Stimulated activated CD8-positive, alpha-beta memory T cell treated with anti-CD3 and anti-CD28 coated beads, Interleukin-2, amount 100 ng/mL, for 1 hour (primary cell): ENCODE measurements at places on chromosomes 7 and 10.

- no peak for DNase-seq
These were observed 1.0 kb downstream of the LRRC17 start for GRCh38 chr7:102913826-102914225.

- no peak for DNase-seq
These were observed 225.5 kb upstream of the GNAI1 start for GRCh38 chr7:79909176-79909575.

DNA sequence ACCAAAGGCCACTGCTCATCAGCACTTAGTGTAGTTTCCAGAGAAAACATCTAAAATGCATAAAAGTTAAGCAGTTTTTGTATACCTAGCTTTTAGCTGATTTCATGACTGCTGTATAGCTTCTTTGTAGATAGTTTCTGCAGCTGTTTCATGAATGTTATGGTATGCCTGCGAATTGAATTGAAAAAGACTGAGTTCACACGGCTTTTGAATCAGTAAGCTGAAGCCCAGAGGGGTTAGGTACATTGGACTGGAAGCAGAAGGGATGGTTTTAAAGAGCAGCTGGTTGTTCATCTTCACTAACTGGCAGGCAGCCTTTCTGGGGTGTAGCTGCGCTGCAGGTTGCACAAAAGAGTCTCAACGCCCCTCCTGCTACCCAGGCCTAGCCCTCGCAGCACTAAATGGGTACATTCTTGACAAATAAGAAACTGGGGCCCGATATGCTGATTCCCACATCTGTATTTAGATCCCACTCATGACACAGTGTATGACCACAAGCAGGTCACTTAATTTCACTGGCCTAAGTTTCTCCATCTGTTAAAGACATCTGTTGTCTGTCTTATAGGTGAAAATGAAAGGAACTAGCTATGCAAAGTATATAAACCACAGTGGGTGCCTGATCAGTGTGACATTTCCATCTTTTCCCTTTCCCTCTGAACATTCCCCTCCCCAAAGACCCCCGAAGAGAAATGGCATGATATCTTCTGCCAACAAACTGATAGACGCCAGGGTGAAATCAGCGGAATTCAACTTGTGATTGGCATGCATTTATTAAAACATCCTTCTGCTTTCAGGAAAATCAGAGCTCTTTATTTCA lies 85.9 kb upstream of the AGBL3 start:
- DNase-seq: no peak

DNA sequence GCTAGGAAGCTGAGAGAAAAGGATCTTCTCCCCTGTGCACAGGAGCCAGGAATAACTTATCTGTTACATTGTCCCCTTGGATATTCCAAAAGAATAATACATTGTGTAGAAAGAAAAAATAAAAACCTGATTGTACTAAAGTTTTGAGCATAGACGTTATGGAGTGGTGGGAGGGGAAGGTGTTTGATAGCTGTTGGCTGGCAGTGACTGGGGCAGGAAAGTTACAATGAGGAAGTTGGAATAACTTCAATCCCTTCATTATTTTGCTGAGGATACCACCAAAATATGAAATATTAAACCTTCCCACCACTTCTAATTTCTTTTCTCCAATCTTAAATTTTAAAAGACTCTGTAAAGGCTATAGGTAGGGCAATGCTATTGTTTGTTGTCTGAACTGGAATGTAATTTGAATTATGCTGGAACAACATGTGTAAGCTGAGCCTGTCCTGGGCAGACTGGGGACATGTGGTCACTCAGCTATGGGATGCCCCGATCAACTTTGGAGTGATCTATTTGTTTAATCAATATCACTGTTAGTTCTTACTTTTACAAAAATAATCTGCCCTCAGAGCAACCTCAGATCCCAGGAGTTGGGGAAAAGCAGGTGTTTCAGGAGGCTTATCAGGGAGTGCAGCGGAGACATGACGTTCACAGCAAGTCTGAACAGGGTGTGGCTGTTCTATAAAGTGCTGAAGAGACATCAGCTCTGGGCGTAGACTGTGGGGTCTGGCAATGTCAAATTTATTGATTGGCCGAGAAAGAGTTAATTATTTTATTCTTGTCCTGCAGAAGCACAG lies 20.8 kb downstream of the CYP3A43 start:
- DNase-seq: no peak

- no peak for DNase-seq
These were observed 123.8 kb upstream of the STARD3NL start for GRCh38 chr7:38054199-38054598.

DNA sequence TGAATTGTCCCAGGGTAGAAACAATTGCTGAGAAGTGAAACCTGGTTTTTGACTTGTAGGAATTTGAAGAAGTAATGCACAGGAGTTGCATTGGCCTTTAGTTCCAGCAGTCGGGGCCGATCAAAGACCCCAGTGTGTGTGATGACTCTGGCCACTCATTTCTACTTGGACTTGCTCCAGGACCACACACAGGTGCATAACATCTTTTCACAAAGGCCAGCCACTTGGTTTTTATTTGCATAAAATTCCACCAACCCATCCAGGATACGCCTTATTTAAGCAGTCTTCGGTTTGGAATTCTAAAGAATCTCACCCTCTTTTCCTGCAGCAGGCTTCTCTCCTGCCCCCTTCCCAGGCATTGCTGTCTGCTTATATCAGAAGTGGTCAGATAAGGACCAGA lies 162.0 kb upstream of the HABP2 start:
- no peak for DNase-seq

- DNase-seq: no peak
These were observed 282.0 kb upstream of the AKR1E2 start for GRCh38 chr10:4543938-4544533.

DNA sequence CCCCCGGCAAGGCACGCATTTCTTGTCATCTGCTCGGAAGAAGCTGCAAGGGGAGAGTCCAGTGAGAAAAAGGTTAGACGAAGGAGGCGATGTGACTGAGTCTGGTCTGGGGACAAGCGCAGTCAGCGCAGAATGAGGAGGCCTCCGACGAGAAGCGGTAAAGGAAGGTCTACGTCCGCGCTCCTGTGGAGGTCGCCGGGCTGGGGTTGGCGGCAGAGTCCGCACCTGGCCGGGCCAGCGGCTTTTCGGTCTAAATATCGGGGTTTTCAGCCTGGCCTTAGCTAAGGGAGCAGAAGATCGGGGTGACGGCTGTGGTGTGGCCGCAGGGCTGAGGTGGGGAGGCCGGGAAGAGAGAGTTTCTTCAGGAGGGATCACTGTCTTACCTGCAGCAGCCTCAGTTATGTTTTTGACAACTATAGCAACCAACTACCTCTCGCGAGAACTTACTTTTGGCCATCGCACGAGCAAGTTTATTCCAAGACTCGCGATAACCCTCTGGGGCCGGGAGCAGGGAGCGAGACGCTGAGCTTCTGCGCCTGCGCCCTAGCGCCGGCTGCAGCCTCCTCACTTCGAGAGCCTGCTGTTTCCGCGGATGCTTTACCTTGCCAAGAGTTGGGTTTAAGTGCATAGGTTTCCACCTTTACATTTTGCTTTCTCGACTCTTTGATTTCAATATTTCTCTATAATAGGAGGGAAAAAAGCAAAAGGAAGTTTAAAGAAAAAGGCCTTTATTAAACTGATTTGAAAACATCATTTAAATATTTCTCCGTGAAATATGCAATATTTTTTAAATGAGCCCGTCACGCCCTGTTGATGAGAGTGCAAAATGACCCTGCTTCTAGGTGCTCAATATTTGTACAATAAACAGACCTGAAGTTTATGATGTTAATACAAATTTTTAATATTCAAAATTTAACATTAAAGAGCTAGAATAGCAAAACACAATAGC lies at the start of gene CFAP70:
CFAP70 (minus strand) TSS at position 534 of the 949 bp plus-strand sequence. CDS start 4,068 bp downstream, outside the sequence.
- DNase-seq: peak; percentile 85

GRCh38 chr10:8069108-8069507 lies 14.6 kb downstream of the GATA3 start:
- DNase-seq: no peak

GRCh38 chr10:54666192-54666591 lies 134.8 kb downstream of the PCDH15 start:
- DNase-seq: no peak

GRCh38 chr10:123562811-123563580 lies 103.2 kb upstream of the GPR26 start:
- DNase-seq: no peak

DNA sequence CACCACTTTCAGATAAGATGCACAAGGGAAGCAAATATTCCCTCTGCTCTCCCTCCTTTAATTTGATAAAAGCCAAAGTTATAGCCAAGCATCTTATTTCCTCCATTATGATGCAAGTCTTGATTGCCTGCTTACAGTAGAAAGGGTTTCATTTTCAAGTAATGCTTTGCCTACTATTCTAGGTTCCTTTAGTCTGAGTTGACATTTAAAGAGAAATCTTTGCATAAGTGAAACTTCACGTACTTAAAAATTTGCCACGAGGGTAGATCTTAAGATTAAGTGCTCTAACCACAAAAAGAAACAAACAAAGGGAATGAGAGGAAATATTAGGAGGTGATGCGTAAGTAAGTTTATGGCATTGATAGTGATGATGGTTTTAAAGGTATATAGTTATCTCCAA lies 78.1 kb upstream of the VWDE start:
- no peak for DNase-seq

DNA sequence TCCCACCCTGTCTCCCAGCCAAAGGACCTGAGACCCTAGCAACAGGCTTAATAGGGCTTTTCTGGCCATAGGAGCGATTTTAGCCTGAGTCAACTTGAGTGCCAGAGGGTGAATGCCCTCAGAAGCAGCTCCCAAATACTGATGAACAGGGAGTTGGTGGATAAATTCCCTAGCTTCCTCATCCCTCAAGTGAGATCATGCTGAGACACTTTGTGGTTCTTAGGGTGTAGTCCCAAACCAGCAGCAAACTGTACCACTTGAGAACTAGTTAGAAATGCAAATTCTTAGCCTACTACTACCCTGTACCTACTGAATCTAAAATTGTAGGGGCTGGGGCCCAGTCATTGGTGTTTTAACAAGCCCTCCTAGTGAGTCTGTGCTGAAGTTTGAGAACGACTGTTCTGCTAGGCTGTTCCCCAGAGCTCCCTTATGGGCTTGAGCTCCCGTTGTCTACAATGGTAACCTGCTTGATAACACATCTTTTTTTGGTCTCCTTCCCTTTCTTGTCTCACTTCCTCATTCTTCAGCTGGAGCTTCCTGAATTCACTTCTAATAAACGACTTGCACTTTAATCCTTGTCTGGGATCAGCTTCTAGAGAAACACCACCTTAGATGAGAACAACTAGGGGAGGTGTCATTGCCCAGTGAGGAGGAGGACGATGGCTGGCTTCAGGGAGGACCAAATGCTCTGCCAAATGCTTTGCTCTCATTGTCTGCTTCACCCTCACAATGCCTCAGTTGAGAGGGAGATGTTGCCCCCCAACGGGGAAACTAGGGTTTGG lies 18.2 kb upstream of the CDH23 start:
- DNase-seq: no peak

DNA sequence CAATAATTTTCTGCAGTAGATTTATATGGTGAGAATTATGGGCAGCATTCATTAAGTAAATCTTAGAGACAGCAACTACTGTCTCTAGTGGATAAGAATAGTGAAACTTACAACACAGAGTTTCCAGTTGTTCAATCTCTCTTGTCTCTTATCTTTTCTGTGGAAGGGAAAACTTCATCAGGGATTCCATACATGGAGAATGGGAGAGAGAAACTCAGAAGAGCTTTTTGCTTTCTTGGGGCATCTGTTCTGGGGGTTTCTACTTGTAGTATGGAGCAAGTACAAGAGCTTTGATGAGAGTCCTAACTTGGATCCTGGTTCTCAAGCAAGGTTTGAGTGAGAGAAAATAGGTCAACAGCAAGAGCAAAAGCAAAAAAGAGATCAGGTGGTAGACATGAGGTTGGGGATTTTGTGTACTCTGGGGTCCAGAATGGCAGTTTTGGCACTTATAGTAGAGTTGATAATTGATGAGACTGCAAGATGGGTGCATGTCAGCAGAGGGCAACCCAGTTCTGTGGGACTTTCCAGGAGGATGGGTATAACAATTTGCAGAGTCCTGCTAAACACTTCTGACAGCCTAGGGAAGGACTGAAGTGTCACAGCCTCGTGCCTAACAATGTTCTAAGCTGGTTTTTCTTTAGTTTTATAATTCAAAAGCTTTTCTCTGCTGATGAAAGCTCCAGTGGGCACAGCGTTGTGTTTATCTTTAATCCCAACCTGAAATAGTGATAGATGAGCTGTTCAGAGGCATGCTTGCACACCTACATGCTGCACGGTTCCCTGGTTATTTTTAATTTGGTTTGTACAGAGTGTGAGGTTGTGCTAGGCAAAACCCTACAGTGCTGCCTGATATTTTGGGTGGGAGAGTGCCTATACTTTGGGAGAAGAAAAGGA lies 32.0 kb upstream of the STRIP2 start:
- no peak for DNase-seq

- no peak for DNase-seq
These were observed 957 bp upstream of the ELMO1 start for GRCh38 chr7:37449621-37450020.

DNA sequence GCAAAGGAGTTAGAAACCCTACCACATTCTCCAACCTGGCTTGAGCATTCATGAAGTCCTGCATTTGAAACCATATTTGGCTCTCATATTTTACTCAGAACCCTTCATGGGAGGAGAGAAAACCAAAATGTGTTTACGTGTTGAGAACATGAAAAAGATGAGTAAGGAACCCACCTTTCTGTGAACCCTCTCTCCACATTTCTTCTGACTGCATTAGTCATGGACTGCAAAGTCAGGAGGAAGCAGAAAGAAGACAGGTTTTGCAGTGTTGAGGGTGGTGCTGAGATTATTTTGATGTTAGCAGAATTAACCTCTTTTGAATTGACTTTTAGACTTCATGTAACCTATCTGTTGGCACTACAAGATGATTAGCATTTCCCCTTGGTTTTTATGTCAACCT lies 4.9 kb downstream of the IFIT1B start:
- no peak for DNase-seq

DNA sequence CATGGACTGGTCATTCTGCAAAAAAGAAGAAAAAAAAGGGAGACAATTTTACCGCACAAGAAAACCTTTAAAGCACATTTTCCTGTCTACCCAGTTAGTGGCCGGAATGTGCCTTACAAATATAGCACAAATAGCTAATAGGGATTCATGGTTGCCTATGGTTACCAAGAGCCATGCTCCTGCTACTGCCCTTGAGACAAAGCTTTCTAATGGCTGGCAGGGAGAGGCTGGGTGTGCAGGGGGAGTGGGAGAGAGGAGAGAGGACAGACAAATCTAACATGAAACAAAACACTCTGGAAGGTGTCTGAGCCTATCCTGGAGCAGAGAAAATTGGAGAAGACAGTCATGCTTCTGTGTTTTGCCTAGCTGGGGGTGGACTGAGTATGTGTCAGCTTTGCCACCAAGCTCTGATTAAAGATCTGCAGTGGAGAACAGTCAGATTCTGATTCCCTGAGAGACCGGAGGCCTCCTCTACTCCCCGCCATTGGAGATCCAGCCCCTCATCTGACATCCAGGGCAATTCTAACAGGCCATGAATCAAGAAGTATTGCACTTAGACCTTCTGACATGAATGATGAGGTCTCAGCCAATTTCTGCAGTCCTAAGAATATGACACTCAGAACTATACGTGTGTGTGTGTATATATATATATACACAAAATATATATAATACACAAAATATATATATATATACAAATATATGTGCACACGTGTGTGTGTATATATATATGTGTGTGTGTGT lies 80.2 kb downstream of the PRTFDC1 start:
- DNase-seq: no peak

- no peak for DNase-seq
These were observed 21.3 kb upstream of the ZNF467 start for GRCh38 chr7:149794661-149795060.

GRCh38 chr7:1647961-1648672 lies 22.0 kb upstream of the ELFN1 start:
- DNase-seq: no peak
